ENCODE measurements at places on chromosomes 1 and 21. TPM values are rescaled to one million over a fixed set of nuclear protein-coding genes. Genes with fewer than 3 reads are reported as not detected.

Gene AQP10
- total RNA-seq: not detected

Gene RYR2
- total RNA-seq: 75.9 TPM

Gene GJB5
- not detected for total RNA-seq

Gene PHF13
- 17.7 TPM for total RNA-seq

Gene AMY1C
- not detected for total RNA-seq

Gene IL20
- total RNA-seq: not detected

Gene LCE4A
- not detected for total RNA-seq

Gene MIXL1
- not detected for total RNA-seq

Gene OR2M4
- total RNA-seq: not detected

Gene CFHR3
- total RNA-seq: not detected

DNA sequence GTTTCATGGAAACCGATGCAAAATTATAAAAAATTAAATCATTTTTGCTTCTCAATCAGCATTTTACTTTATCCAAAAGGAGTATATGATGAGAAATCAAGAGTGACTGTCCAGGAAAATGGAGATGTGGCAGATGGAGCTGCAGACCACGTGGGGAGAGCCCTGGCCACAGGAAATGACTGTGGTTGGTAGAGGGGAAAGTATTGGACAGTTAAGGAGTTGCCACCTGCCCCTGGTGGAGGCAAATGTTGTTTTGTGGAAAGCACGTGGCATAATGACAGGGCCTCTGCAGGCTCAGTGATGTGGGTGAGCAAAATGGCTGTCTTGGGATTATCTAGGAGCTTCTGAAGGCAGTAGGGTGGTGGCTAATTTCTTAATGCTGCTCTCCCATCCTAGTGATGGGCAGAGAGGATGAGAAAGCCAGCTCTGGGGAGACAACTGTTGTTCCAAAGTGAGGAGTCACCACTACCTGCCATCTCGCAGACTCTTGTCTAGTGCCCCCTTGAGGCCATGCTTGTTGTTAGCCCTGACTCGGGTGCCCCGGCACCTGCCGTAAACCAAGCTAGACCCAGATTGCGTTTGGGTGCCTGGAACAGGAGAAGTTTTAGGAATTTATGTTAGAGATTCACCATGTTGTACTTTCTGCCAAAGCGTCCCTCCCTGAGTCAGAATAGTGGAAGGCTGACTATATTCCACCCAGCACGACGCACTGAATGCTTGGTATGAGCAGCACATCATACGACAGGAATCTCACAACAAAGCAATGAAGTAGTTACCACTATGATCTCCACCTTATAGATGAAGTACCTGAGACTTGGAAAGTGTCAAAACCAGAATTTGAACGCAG lies 144.0 kb downstream of the ROR1 start:
- DNase-seq: no peak

DNA sequence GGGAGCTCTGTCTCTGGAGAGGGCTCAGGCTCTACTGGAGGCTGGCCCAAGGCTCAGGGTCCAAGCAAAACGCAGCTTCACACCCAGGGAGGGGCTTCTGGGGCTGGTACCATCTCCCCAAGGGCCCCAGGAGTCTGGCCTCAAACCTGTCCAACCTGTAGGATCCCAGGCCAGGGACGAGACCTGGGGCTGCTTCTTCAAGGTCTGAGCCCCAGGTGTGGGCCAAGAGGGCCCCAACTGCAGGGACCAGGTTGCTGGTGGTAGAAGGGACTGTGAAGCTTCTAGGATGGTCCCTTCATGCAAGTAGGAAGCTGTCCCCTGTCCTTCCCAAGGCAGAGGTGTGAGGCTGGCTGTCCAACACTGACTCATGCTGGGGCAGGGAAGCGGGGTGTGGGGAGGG lies 7.8 kb upstream of the MMEL1 start:
- no peak for DNase-seq

GRCh38 chr1:76170513-76170912 lies 96.0 kb downstream of the ST6GALNAC3 start:
- no peak for DNase-seq

- DNase-seq: no peak
Observed at GRCh38 chr1:156090138-156090839, 8.0 kb upstream of the MEX3A start.

GRCh38 chr1:167409183-167409582 lies 109.1 kb downstream of the CD247 start:
- DNase-seq: no peak

DNA sequence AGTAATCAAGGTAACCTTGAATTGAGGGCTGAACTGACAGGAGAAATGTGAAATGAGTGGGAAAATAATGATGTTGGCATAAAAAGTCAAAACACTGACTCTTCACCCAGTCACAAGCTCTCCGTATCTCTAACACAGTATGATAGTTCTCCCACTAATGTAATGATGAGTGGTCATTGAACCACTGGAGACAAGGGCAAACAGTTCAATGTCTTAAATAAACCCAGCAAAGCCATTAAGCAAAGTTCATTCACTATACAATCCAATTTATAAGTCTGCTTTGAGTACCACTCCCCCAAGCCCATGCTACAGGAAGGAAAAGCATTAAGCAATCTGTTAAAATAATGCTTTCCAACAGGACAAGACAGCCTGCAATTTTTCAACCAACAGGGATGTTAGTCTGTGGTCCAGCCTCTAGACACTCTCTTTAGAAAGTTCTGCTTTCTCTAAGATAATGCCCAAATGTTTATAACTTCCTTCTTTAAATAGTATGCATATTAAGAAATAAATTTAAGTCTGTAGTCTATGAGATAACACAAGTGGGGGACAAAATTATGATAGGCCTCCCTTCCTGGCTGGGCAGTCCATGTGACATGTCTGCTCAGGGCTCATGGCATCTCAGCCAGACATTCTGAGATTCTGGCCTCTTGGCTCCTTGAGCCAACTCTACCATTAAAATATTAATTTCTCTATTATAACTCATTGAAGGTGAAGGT lies 25.5 kb upstream of the DDAH1 start:
- no peak for DNase-seq

- no peak for DNase-seq
Observed at GRCh38 chr1:218866507-218866906, 307.2 kb upstream of the LYPLAL1 start.

DNA sequence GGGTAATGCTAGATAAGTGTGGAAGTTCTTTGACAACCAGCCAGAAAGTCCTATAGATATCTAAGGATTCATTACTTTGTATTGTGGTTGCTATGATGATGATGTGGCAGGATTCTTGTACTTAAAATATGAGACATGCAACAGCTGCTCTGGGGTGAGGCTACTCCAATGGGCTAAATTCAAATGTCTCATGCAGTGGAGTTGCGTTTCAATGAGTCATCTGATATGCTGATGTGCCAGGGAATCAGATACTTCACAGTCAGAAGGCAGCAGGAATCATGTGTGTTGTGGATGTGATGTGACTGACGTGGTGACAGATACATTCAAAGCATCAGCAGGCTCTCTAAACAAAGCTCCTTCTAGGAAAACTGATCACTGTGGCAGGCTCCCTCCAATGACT lies 66.5 kb downstream of the TSEN15 start:
- DNase-seq: no peak

- no peak for DNase-seq
Observed at GRCh38 chr1:229001467-229002011, 266.3 kb downstream of the RHOU start.

DNA sequence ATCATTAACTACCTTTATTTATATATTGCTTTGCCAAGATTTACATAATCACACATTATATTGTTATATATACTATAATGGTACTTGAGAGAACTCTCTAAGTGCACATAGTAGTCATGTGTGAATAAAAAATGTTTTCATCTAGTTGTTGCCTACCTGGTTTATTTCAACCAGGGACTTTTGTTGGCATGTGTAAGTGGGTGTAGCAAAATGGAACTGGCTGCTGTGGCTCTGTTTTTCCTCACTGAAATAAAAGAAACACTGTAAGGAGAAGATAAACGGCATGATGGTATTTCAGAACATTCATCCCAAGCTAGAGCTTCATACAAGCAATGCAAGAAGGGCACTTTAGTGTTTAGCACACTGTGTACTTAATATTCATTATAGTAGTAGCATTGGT lies 14.9 kb downstream of the RBBP4 start:
- no peak for DNase-seq

DNA sequence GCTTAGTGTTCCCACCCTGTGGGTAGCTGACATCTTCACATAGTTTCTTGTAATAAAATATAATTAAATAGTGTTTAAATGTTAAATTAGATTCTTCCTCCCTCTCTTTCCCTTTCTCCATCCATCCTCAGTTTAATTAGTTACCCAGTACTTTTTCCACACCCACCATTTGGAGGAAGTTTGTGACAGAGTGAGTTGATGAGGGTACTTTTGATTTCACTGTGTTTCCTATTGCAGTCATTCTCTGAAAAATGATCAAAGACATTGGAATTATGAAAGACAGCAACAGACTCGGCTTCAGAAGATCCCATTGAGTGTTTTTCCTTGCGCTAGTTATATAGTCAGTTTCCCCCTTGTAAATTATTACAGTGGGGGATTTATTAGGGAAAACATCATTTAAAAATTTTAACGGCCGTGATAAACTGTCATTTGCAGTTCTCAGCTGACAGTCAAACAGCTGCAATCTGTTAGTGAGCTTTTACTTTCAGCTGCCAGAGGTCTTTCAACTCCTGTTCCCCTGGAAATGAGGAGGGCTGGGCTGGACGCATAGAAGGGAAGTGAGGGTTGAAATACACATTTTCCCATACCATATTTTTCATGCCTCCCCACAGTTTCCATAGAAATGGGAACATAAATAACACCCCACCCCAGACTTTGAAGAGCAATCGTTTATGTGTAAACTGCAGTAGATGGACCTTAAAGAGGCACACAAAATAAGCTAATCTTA lies 61.3 kb upstream of the CACYBP start:
- DNase-seq: no peak

DNA sequence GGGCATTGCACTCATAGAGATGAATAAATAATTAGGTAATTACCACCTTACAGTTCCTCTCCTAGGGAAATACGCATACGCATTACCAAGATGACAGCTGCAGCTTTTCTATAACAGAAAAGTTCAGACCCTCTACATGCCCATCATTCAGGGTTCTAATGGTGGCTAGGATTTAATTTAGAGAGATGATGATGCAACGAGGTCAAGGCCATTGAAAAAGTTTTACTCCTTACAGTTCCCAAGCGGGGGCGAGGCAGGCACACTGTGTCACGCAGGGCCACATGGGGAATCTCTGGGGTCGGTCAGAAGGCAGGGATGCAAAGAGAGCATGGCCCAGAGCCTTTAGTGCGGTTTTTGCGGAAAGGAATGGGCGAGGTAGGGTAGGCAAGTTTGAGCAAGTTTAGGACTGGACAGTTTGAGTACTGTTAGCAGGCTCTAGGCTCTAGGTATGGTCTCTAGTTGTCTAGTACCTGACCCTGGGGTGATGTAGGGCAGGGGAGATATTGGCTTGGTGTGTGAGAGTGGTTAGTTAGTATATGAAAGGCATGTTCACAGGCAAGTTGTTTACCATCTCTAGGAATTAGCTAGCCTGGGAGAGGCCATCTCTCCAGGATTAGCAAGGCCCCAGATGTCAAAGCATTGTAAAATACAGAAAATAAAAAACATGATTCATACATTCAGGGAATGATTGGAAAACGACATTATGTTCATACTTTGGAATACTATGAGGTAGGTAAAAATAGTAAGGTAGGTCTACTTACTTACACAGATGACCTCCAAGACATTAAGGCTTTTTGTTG lies 29.6 kb upstream of the ID3 start:
- no peak for DNase-seq

GRCh38 chr1:94992863-94993563 lies 66.1 kb upstream of the CNN3 start:
- no peak for DNase-seq

- no peak for DNase-seq
Observed at GRCh38 chr1:243269461-243269801, 13.6 kb downstream of the SDCCAG8 start.

DNA sequence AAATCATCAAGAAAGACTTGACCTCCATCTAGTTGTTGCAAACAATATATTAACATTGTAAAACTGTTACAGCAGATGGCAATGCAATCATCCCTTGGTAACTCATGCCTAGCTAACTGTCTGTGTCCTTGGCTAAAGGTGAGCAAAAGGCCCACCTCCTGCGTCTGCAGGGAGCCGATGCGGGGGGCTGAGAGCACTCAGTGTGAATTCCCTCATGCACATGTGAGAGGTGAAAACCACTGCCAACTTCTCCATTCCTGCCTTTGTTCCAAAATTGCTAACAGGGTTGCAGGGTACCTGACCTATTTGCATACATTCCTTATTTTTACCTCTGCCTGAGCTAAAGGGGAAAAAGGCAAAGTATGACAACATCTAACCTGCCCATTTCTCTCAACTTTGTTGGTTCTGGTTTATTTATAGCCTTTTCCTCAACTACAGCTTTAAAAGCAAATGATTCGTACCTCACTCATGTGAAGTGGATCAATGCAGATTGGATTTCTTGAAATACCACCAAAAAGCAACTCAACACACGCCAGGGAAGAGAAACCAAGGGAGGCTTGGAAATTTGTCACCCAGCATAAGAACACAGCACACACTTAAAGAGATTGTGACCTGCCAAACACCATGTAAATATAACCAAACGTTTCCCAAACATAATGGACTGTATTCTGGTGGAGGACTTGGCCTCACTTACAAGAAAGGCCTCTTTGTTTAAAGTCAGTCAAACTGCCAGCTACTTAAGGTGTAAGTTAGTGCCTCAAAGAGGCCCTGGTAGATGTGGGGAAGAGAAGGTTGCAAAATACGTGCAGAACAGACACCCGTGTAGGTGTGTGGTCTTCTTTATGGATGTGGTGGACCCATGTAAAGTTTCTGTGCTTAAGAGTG lies 651.0 kb downstream of the SMYD3 start:
- no peak for DNase-seq

DNA sequence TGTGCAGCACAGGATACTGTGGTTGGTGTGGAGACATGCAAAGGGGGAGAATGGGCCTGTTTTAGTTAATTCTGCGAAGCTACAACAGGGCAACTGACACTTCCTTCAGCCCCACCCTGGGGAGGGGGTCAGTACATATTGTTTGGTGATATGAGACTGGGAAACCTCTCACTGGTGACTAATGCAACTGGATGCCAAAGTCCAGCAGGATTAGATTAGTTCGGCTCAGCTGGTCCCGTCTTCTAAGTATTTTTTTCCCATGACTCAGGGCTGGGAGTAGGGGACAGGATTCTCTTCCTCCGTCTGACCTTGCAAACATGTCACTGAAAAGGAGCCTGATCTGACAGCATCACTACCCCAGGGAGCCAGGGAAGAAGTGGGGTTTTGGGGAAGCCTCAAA lies 43.0 kb downstream of the PLXNA2 start:
- DNase-seq: peak; percentile 48

GRCh38 chr21:29827236-29827635 lies 112.6 kb downstream of the GRIK1 start:
- DNase-seq: no peak

- DNase-seq: no peak
Observed at GRCh38 chr21:32572574-32573420, 12.5 kb downstream of the TCP10L start.

Measured in thoracic aorta (tissue), 2 donors.